Lower leg skin (tissue), 4 donors: ENCODE measurements at places on chromosomes 11 and 22.
A peak's percentile ranks its signal among the peaks of the same experiment; 100 is the strongest.

GRCh38 chr11:120244476-120245365 is 4.8 kb downstream of the POU2F3 start:
- no peak for DNase-seq

- DNase-seq = no peak
Observed at GRCh38 chr11:74388678-74389327, 9.4 kb downstream of the PGM2L1 start.

GRCh38 chr11:94800414-94800813 is 32.3 kb downstream of the AMOTL1 start:
- peak; percentile 88 for DNase-seq

- DNase-seq = no peak
Observed at GRCh38 chr11:117562136-117562535, 234.5 kb downstream of the CEP164 start.

DNA sequence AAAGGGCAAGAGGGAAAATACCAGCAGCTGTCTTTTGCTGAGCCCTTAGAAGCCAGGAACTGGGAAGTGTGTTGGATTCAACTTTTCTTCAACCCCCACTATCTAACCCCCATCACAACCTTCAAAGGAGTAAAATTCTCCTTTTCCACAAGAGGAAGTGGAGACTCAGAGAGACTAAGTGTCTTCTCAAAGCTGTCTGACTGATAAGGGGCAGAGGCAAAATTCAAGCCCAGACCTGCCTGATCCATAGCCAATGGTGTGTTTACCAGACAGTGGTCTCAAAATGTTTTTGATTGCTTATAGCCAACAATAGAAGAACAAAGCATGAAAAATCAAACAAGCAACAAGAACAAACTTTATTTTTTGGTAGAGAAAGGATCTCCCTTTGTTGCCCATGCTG is 707.0 kb downstream of the NTM start:
- DNase-seq = no peak

DNA sequence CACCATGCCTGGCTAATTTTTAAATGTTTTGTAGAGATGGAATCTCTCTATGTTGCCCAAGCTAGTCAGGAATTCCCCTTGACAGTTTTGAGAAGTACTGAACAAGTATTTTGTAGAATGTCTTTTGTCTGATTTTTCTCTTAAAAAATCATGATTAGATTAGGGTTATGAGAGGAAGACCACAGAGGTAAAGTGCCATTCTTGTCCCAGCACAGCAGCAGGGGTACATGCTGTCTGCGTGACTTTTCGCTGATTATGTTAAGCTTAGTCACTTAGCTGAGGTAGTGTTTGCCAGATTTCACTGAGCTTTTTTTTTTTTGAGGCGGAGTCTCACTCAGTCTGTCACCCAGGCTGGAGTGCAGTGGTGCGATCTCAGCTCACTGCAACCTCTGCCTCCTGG is 13.6 kb upstream of the NUP160 start:
- no peak for DNase-seq

DNA sequence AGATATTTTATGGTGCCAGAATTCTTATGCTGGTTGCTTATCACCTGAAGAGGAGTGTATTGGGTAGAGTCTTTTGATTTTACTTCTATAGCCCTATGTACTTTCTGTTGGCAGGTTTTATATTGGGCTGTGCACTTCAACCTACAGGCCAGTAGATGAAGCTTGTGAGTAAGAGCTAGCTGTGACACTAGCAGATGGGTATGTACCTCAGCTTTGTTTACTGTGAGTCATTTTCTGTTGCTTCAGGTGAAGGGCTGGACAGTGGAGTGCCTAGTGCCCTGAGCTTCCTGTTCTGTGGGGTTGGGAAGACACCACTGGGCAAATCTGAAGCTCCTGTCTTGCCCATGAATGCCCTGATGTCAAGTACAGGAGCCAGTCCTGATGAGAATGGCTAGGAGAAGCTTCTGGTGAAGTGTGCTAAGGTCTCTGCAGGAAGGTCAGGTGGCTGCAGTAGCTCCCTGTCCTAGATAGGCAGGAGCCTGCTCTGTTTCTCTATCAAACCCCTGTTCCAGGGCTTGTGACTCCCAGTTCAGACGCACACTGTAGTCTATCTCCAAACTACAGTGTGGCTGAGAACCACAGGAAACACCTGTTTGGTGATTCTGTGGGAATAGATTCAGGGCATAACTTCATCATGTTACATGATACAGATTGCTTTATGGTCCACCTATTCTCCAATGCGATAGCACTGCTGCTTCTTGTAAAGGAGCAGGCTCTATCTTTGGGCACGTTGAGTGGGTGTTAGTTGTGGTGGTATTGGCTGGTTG is 755.7 kb downstream of the KCNA4 start:
- DNase-seq = no peak

GRCh38 chr22:30228509-30229359 is 17.8 kb downstream of the LIF start:
- DNase-seq = no peak

DNA sequence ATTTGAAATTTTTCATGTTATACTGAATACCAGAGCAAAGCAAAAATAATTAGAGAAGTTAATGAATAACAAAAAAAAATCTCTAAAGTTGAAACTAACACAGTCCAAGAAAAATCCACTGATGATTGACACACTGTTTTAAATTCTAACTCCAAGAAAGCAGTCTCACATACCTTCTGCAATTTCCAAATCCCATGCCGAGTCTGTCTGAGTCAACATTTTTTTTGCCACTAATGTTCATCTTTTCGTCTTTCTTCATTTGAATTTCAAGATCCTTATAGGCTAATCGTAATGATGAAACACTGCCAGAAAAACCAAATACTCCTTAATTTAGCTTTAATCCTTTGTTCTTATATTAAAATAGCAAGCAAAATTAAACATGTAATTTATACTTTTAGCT is 39.5 kb downstream of the ARFGAP3 start:
- no peak for DNase-seq

DNA sequence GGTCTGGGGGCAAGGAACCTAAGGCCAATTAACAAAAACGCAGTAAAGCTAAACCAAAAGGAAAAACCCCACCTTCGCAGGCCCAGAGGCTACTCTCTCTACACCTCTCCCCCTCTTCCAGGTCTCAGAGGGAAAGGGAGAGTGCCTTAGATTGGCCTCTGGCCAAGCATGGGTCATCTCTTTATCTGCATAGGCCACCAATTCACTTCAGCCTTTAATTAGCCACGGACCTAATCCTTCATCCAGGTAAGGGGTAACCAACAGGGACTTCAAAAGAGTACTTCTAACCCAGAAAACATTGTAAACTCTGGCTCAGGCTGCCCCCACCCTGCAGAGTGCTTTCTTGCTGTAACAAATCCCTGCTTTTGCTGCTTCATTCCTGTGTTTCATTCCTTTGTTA is 9.4 kb downstream of the VSTM5 start:
- no peak for DNase-seq

DNA sequence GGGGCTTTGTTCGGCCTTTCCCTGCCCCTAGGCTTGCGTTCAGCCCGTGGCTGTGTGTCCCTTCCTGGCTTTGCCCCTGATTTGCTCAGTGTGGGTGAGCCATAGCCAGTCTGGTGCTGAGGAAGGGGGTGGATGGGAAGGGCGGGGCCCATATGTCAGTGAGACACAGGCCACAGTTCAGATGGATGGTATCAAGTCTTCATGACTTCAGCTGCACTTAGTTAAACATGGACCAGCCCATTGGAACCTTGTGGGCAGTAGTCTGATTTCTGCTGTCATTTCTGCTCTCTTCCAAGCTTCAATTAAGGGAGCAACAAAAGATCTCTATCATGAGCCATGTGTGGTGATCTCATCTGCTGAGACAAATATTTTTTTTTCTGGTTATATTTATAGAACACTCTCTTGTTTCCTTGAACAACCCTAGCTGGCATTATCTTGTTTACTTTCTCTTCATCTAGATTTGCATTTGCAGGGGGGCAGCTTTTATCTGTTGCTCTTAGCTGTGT is 21.6 kb upstream of the PEX26 start:
- DNase-seq = no peak

GRCh38 chr22:35630387-35630793 is 13.3 kb upstream of the MB start:
- DNase-seq = no peak

GRCh38 chr22:37518509-37519267 is 527 bp downstream of the CARD10 start:
- DNase-seq = no peak

DNA sequence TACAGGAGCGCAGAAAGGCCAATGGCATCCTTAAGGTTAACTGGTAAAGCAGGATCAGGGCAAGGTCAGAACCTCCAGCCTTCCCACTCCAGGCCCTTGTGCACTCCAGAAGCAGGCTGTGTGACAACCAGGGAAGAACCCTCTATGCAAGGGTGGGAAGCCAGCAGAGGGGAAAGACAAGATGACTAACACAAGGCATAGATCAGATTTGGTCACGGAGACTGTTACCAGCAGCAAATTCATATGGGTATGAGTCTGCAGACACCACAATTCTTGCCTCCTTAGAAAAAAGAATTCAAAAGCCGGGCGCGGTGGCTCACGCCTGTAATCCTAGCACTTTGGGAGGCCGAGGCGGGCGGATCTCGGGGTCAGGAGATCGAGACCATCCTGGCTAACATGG is 39.8 kb upstream of the MTNR1B start:
- DNase-seq = no peak

DNA sequence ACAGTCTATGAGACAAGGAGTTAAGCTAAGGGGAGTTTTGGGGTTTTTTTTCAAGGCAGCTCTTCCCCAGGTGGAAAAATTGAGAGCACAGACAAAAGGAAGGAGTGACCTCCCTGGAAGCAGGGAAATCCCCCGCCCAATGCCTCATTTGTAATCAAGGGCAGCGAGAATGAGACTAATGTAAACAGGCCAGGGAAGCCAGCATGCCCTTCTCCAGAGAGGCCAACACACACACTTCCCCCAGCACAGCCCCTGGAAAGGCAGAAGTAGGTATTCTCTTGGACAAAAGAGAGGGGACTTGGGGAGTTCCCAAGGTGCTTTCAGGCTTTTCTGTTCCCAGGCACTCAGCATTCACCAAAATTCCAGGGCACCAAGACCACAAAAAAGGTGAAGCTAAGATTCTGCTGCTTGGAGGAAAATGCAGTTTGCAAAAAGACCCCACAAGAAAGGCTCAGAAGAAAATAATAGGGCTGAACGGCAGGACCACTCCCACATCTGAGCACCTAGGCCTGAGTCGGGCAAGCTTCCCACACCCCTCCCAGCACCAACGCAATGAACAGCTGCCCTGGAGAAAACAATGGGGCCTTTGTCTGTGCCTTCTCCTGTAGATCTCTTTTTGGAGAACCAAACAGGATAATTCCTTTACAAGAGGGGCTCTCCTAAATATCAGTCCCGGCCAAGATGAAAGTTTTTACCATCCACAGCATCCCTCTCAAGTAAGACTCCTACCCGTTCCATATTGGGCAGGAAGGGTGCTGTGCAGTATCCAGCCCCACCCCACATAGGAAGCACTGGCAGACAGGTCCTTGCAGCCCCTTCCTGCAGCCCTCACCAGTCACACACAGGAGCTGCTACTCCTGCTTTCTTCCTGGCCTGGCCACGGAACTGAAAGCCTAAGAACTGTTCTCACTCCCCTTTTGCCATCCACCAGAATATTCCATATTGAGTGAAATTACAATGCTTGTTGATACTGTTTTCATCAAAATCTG is 70.7 kb upstream of the AKIP1 start:
- no peak for DNase-seq

DNA sequence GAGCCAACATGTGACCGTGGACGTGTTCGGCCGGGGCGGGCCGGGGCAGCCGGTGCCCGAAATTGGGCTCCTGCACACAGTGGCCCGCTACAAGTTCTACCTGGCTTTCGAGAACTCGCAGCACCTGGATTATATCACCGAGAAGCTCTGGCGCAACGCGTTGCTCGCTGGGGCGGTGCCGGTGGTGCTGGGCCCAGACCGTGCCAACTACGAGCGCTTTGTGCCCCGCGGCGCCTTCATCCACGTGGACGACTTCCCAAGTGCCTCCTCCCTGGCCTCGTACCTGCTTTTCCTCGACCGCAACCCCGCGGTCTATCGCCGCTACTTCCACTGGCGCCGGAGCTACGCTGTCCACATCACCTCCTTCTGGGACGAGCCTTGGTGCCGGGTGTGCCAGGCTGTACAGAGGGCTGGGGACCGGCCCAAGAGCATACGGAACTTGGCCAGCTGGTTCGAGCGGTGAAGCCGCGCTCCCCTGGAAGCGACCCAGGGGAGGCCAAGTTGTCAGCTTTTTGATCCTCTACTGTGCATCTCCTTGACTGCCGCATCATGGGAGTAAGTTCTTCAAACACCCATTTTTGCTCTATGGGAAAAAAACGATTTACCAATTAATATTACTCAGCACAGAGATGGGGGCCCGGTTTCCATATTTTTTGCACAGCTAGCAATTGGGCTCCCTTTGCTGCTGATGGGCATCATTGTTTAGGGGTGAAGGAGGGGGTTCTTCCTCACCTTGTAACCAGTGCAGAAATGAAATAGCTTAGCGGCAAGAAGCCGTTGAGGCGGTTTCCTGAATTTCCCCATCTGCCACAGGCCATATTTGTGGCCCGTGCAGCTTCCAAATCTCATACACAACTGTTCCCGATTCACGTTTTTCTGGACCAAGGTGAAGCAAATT is 1.8 kb downstream of the FUT4 start:
- DNase-seq = peak; percentile 42

DNA sequence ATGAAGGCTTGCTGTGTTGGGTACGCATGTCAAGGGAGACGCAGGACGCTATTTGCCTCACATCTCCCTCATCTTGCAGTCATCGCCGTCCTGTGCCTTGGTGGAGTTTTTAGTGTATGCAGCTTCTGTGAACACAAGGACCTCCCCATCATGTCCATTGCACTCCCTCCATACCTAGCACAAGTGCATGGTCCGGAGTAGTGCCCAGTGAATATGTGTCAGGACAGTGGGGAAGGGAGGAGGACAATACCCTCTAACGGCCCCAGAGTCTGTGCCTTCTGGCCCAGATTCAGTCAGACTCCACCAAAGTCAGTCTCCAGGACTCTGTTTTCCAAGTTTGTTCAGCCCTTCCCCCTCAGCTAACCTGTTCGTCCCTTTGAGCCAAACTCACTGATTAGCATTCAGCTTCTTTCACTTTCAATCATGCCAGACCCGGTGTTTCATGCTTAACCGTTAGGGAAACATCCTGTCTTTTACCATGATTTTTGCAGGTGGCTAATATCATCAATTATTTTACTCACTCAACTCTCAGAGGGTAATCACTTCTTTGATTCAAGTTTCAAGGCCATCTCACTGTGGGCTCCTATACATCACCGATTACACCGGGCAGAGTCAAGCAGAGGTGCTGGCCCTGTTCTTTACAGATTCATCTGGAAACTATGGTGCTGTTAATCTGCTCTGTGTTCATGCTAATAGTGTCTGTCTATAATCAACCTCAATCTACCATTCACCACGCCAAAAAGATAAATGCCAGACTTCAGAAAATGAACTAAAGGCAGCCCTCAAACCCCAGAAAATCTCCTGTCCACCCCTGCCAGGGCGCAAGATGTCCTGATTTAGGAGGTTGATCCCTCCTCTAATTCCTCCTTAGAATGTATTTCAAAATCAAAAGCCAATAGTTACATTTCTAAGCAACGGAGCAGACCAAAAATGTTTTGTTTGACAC is 156.5 kb downstream of the RRAS2 start:
- no peak for DNase-seq

- DNase-seq = no peak
Observed at GRCh38 chr11:120386774-120387371, 50.7 kb downstream of the ARHGEF12 start.

GRCh38 chr11:45300715-45301114 is 14.6 kb upstream of the SYT13 start:
- no peak for DNase-seq

GRCh38 chr11:119148720-119149017 is 183 bp upstream of the ABCG4 start:
- DNase-seq = no peak
